ENCODE measurements at places on chromosomes 1 and 21.

- peak; percentile 34 for DNase-seq
These were observed at the start of gene SCMH1 for GRCh38 chr1:41241749-41242341. SCMH1 (minus strand) TSS chr1:41242306; CDS start chr1:41186133, 56,173 bp downstream.

DNA sequence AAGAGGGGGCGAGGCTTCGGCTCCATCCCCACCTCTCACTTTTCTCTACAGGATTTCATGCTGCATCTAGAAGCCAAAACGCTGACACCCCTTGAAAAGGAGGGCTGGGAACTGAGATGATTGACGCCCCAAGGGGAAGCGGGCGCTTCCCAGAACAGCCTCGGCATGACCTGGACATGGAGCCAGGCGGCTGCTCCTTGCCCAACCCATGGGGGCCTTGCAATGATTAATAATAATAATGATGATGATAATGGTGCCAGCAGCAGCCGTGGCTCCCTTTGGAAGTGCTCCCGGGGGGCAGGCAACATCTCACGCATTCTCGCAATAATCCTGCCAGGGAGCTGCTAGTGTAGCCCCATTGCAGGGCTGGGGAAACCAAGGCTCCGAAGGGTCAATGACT lies 78.2 kb downstream of the RAP1GAP start:
- no peak for DNase-seq

GRCh38 chr1:162922201-162922600 lies 61.2 kb upstream of the CCDC190 start:
- DNase-seq: no peak

DNA sequence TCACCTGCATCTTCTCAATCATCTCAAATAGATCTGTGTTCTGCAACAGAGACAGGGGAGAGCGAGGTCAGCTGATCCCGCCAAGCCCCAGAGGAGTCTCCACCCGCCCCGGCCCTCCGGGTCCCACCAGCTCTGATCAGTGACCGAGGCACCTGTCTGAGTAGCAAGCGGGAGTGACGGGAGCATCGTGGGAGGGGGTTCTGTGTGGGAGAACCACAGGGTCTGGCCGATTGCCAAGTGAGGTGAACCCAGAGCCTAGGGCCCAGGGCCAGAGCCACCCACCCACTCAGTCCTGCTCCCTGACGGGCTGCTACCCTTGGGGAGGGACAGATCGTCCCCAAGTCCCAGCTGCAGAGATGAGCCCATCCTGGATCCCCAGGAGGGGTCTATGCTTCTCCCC lies 49.1 kb downstream of the RAP1GAP start:
- no peak for DNase-seq

DNA sequence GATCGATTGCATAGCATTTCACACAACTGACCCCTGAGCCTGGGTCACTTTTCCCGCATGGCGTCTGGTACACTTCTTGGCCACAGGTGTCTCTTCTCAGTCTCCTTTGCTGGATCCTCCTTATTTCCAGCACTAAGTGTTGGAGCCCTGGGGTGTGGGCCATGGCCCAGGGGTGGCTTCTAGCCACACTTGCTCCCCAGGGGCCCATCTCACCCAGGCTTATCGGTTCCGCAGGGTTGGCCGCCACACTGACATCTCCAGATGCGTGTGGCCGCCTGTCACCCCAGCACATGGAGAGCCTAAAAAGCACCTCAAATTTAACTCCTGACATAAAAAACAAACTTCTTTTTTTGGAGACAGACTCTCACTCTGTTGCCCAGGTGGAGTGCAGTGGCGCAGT lies 2.4 kb downstream of the THAP3 start:
- DNase-seq: no peak

GRCh38 chr1:14928886-14929546 lies 224.5 kb upstream of the TMEM51 start:
- no peak for DNase-seq

GRCh38 chr1:29999595-29999994 lies 723.8 kb downstream of the MATN1 start:
- no peak for DNase-seq

DNA sequence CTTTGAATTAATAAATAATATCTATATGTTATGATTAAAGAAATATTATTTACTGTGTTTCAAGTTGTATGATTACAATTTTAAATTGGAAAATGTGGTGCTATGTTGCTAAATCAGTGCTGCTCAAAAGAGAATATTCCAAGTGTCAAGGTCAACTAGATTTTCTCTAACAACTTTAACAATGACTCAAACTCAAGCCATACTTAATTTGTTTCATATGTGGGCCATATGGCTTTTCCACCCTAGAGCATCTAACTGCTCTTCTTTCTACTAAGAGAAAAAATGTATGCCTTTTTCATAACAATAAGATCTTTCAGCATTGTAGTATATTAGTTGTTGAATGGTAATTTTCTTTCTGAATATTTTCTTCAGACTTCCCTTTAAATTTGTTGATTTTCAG lies 8.3 kb upstream of the SYT14 start:
- DNase-seq: no peak

DNA sequence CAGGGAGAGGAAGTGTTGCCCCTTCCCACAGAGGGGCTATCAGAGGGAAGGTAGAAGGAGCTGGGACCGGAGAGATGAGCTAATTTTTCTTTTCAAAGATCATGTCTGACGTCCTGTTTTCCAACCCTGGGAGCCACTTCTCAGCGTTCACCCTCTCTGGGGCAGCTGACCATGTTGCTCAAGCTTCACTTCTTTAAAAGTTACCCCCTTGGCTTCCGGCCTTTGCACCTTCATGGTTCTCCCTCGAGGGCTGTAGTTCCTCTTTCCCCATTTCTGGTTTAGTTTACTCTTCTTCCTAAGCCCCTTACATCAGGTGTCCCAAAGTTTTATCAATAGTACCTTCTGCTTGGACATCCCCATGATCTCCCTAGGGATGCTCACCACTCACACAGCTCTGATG lies 23.8 kb upstream of the CSF1 start:
- DNase-seq: no peak

GRCh38 chr1:234089396-234089795 lies 184.9 kb downstream of the SLC35F3 start:
- DNase-seq: no peak

DNA sequence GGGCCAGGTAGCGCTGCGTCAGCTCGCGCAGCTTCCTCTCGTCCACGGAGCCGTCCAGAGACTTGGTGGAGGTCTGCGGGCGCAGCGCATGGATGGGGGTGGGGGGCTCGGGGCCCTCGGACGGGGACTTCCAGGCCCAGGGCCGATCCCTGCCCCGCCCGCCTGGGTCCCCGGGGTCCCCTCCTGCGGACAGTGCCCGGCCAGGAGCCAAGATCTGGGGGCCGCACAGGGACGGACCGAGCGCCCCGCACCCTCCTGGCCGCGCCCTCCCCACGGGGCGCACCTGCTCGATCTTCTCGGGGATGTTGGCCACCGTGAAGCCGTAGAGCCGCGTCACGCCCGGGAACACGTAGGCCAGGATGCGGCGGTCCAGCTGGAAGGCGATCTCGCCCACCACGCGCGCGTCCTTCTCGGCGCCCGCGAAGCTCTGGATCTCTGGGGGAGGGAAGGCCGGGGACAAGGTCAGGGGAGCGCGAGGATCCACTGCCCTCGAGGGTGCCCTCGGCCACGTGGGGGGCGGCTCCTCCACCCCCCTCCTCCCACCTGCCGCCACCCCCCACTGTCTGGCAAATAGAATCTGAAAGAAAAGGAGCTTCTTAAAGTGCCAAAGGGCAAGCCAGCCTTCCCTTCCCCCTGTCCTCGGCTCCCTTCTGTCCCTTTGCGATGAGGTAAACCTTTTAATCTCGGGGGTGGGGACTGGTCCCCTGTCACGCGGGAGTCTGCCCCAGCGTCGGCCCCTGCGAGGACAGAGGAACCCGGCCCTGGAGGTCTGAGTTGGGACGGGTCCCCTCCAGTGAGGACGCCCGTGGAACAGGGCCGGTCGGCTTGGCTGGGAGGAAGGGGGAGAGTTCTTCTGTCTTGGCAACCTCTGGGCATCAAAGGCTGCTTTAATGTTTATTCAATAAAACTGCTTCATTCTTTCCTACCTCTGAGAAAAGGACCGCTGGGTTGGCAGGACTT lies 6.5 kb upstream of the FTCD start:
- no peak for DNase-seq

DNA sequence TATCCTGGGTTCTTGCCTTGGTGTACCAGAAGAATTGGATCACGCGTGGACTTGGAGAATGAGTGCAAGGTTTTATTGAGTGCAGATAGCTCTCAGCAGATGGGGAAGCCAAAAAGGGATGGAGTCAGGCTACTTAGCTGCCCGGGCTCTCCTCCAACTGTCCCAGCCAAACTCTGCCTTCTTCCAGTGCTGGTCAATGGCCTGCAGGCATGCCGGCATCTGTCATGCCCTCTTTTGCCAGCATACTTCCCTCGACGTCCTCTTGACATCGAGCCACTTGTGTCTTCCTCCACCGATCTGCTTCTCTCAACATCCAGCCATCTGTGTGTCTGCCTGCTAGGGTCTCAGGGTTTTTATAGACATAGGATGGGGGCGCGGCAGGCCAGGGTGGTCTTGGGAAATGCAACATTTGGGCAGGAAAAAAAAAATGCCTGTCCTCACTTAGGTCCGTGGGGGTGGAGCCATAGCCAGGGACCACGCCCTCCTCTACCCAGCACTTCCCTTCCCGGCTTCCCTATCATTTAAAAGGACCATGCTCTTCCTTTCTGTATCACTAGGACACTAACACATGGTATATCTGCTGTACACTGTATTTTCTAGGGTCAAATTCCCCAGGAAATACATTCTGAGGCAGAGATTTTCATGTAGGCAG lies 47.0 kb upstream of the BCAR3 start:
- DNase-seq: no peak

DNA sequence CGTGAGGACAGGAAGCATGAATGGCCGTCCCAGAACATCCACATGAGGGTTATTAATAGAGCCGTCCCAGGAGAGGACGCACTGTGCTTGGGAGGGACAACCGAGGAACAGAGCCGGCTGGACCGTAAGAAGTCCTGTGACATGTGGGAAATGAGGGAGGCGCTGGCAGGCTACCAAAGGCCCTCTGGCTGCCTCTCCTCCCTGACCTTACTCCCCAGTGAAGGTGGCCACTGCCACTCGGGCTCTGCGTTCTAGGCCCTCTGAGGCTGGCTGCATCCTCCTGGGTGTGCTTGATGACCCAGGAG lies 15.5 kb upstream of the NPPB start:
- no peak for DNase-seq

DNA sequence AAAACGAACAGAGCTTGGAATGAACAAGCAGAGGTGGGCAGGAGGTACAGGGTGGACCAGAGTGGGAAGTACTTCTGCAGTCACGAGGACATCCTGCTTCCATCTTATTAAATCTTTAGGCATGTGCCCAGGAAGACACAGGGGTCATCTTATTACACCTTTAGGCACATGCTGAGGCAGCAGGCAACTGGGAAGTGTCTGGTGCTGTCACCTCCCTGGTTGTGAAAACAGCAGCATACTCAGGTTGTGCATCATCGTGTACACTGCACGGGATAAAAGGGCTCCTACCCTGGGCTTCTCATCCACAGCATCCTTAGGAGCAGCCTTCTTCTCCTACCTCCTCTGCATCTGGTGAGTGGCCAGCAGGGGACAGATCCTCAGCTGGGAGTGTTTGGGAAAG lies at the start of gene LCE3C:
Gene LCE3C (plus strand): TSS at position 301 of the 400 bp plus-strand sequence. CDS start 498 bp downstream, outside the sequence.
- DNase-seq: no peak

DNA sequence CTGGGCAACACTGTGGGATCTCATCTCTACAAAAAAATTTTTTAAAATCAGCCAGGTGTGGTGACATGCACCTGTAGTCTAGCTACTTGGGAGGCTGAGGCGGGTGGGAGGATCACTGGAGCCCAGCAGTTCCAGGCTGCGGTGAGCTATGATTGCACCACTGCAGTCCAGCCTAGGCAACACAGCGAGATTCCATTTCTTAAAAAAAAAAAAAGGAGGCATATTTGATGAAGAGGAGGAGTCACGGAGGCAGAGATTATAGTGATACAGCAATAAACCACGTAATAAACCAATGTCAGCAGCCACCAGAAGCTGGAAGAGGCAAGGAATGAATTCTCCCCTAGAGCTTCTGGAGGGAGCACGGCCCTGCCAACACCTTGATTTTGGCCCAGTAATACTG lies 4.0 kb downstream of the LIX1L start:
- DNase-seq: no peak

DNA sequence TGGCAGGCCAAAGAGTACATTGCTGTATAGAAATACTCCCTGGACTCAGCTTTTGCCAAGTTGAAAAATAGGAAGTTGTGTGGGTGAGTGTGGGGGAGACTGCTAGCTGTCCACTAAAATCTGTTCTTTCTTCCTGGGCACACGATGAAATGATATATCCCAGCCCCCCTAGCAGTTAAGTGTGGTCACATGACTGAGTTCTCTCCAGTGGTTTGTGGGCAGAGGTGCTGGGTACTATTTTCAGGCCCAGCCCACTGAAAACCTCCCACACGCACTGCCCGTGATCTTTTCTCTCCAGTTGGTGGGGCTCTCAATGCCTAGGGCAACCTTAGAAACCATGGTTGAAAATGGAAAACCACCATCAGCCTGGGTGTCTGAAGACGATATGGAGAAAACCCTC lies 119.7 kb upstream of the LMO4 start:
- no peak for DNase-seq

DNA sequence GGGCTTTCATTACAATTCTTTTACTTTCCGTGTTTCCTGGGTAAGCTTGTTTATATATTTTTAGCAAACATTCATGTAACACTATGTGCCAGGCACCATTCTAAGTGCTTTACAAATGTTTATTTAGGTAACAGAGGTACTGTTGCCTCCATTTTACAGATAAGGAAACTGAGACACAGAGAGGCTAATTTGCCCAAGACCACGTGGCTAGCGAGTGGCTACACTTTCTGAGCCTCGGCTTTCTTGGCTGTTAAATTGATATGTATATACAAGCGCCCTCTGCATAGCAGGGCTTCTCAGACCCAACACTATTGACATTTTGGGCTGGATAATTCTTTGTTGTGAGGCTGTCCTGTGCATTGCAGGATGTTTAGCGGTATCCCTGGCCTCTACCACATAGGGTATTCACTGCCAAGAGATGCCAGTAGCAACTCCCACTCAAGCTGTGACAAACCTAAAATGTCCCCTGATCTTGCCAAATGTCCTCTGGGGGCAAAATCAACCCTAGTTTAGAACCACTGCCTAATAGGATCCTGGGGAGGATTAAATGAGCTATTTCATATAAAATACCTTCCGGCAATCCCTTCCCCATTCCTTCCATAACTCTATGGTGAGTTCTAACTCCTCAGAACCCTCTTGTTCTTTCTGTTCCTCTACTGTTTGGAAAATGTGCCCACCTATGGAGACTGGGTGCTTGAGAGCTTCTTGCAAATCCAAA lies 17.2 kb upstream of the ID3 start:
- DNase-seq: no peak

GRCh38 chr1:163758977-163759670 lies 437.4 kb downstream of the NUF2 start:
- no peak for DNase-seq

DNA sequence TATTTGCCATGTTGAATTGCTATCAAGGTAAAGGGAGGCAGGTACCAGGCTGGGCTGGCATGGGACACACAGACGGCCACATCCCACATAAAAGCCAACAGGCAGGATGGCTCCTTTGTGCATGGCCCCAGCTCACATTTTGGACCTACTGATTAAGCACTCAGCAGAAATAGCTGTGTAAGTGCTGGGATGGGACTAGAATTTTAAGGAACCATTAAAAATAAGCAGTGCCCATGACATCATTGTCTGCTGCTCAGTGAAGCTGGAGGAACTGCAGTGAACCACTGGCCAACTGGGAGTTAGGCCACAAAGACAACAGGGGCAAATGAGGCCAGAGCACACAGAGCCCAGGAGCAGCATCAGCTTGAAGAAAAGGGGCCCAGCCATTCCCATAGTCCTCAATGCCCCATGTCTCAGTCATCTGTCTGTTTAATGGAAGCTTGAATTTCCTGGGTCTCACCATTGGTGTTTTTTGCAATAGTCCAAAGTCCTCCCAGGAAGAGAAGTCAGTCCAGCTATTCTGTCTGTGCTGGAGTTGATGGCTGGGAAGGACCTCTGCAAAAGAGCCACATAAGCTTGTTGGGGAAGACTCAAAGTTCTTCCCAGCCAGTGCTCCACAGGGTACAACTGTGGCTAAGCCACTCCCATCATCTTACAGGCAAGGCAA lies 45.3 kb upstream of the TNR start:
- no peak for DNase-seq
